ENCODE measurements at places on chromosomes 5 and 9. TPM values are rescaled to one million over a fixed set of nuclear protein-coding genes. Genes with fewer than 3 reads are reported as not detected.
A peak's percentile ranks its signal among the peaks of the same experiment; 100 is the strongest.

The TNFSF15 gene
- 7.3 TPM for total RNA-seq

The PTGDS gene
- 1.7 TPM for total RNA-seq

DNA sequence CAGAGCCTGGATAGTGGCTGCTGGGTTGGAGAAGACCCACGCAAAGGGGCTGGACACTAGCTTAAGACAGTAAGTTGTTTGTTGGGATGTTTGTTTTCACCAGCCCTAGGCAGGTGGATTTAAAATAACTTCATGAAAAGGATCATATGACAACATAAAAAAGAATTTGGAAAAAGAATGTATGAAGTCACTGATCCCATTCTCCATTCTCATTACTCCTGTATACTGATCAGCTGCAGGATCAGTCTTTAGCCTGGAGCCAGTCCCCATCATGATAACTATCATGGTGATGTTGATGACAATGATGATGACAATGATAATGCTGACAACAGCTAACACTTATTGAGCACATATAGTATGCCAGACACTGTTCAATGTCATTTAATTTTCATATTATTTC, 92.1 kb upstream of the IFNE start:
- DNase-seq = no peak
- H3K27ac ChIP-seq = no peak overlapping the region
- H3K27me3 ChIP-seq = peaks cover 13% of the 10 kb centered on the region
- peaks cover 13% of the 10 kb centered on the region for H3K4me1 ChIP-seq
- no peak overlapping the region for H3K4me3 ChIP-seq
- H3K36me3 ChIP-seq = no peaks in the 10 kb centered on the region

DNA sequence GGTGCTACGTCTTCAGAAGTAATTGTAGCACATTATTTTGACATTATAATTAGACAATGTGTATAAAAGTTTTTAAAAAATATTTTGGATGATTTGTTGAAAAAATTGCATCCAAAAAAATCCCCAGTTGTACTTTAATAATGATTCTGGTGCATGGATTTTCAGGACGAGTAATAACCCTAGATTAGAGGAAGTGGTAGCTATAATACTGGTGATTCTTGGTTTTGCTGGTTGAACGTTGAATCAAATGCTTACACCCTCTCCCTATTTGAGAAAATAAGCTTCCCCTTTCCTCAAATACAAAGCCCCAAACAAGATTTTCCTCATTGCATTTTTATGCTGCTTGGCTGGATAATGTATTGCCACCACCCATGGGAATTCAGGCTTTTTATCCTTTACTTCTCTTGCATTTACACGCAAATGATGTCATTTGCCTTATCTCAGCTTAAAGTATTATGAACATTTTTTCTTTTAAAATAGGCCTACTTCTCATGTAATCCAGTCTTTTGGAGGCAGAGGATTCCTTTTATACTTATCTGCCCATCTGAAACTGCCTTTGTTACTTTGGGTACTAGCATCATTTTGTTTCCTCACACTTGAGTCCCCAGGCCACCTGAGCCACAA, 86.3 kb downstream of the UBE2R2 start:
- DNase-seq = no peak
- H3K27ac ChIP-seq = no peak overlapping the region

DNA sequence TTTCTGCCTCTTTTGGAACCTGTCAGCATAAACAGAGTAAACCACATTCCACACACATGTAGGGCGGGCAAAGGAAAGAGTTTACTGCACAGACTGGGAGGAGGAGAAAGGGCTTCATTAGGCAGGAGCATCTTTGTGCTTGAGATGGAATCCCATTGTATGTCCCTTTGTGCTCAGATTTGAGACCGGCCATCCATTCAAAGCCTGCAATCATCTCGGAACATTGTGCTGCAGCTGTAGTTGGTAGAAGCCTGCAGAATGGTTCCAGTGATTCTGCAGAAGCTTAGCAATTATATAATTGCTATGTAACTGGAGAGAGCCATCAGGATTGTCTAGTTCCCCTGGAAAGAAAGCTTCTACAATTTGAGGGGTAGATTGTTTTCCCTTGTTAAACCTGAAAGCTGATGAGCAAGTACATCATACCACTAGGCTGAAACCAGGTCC, 16.5 kb downstream of the ZNF462 start:
- H3K36me3 ChIP-seq = peaks cover 44% of the 10 kb centered on the region
- H3K27me3 ChIP-seq = no peaks in the 10 kb centered on the region
- H3K4me1 ChIP-seq = peaks cover 40% of the 10 kb centered on the region
- peak overlapping the region; percentile 13 for H3K4me3 ChIP-seq
- DNase-seq = no peak

DNA sequence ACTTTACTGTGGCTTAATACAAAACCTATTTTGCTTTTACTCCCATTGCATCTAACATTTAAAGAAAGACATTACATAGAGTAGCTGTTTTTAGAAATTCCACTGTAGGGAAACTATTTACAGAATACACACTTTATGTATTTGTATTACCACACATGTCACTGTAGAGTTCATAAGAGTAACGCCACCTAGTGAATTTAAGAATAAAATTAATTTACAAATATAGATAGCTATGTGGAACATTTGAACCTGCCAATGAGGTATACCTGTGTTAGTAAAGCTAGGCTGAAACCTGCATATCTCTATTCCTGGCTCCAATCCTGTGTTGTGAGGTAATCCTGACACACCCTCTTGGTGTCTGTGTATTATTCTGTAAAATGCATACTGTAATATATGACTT, 234.4 kb downstream of the MAST4 start:
- H3K36me3 ChIP-seq = no peaks in the 10 kb centered on the region
- H3K27ac ChIP-seq = no peak overlapping the region
- peaks cover 23% of the 10 kb centered on the region for H3K4me1 ChIP-seq
- peaks cover 30% of the 10 kb centered on the region for H3K27me3 ChIP-seq

DNA sequence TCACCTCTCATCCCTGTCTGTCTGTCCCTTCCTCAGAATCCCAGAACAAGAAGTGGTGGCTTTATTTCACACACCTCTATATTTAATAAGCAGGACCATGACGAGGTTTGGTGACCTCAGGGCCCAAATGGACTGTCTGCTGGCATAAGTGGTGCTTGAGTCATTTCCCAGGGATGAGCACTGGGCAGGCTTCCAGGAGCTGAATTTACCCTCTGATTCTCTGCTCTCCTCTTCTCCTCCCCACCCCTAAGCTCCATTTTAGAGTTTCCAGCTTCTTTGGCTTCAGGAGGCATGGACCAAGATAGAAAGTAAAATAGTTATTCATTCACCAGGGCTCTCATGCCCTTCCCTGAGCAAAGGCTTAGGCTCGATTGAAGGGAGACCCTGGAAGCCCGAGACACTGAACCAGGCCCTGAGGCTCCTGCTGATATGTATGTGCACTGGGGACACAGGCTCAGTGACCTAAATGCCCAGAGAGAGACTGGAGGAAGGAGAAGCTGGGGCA, 69.1 kb downstream of the PPARGC1B start:
- H3K27me3 ChIP-seq = no peaks in the 10 kb centered on the region
- H3K36me3 ChIP-seq = no peaks in the 10 kb centered on the region
- peaks cover 62% of the 10 kb centered on the region for H3K4me1 ChIP-seq
- no peak for DNase-seq
- H3K27ac ChIP-seq = peak overlapping the region; percentile 50

The PIGO gene
- 28.1 TPM for total RNA-seq

GRCh38 chr5:139667001-139667729, 19.0 kb downstream of the CXXC5 start:
- peaks cover 40% of the 10 kb centered on the region for H3K4me1 ChIP-seq
- H3K27ac ChIP-seq = peak overlapping the region; percentile 48
- H3K4me3 ChIP-seq = no peak overlapping the region

DNA sequence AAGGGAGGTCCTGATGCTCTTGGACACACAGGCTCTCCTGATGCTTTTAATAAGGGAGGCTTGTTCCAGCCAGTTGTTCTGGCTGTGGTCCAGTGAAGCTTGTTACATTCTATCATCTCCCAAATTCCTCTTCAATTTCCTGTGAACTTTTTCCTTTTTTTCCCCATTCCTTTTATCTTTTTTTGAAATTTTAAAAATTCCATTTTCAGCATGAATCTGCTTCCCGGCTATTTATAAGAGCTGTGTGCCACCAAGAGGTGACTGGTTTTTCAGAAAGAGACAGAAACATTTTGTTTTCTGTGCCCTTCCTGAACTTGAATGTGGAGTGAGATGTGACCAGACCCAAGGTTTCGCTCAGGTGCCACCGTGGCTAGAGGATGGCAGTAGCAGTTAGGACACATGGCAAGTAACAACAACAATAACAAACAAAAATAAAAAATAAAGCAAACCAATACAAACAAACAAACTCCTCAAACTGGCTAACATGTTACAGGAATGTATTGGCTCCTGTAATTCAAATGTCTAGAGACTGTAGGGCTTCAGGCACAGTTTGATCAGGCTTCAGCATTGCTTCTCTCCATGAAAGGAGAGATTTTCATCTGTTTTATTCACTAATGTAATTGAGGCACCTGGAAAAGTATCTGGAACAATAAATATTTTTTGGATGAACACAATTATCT, 121.1 kb downstream of the BOD1 start:
- no peak overlapping the region for H3K4me3 ChIP-seq
- H3K4me1 ChIP-seq = peaks cover 8% of the 10 kb centered on the region
- H3K27ac ChIP-seq = no peak overlapping the region
- peaks cover 15% of the 10 kb centered on the region for H3K27me3 ChIP-seq
- no peaks in the 10 kb centered on the region for H3K36me3 ChIP-seq

GRCh38 chr9:93254806-93255493, 71.0 kb downstream of the WNK2 start:
- no peak overlapping the region for H3K4me3 ChIP-seq
- DNase-seq = peak; percentile 62
- no peaks in the 10 kb centered on the region for H3K4me1 ChIP-seq
- H3K36me3 ChIP-seq = peaks cover 6% of the 10 kb centered on the region
- H3K27me3 ChIP-seq = no peaks in the 10 kb centered on the region
- H3K27ac ChIP-seq = no peak overlapping the region

The NKD2 gene
- total RNA-seq = 23.3 TPM

DNA sequence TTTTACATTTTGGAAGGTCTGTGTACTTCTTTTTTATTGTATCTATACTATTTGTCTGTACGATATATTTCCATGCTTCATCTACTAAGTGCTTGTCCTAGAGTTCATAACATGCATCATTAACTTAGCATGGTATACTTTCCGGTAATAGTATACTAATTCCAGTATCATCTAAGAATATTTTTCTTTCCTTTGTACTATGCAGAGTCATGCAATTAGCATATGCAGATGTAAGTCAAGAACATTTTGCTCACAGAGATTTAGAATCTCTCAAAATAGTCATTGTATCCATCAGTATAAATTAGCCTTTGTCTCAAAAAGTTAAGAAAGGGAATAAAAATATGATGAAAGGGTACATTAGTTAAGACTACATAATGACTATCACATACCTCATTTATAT, 770.4 kb upstream of the GRAMD2B start:
- H3K36me3 ChIP-seq = no peaks in the 10 kb centered on the region
- H3K27ac ChIP-seq = no peak overlapping the region
- peaks cover 11% of the 10 kb centered on the region for H3K4me1 ChIP-seq
- DNase-seq = no peak
- no peaks in the 10 kb centered on the region for H3K27me3 ChIP-seq
- no peak overlapping the region for H3K4me3 ChIP-seq

GRCh38 chr9:130239741-130240241, 25.8 kb upstream of the HMCN2 start:
- H3K4me3 ChIP-seq = no peak overlapping the region
- peaks cover 25% of the 10 kb centered on the region for H3K4me1 ChIP-seq
- no peak overlapping the region for H3K27ac ChIP-seq

GRCh38 chr5:116834796-116835515, 260.3 kb upstream of the SEMA6A start:
- H3K4me3 ChIP-seq = no peak overlapping the region
- no peaks in the 10 kb centered on the region for H3K27me3 ChIP-seq
- DNase-seq = no peak
- no peaks in the 10 kb centered on the region for H3K4me1 ChIP-seq
- no peak overlapping the region for H3K27ac ChIP-seq
- H3K36me3 ChIP-seq = no peaks in the 10 kb centered on the region

The SLC6A7 gene
- total RNA-seq = 0.38 TPM

DNA sequence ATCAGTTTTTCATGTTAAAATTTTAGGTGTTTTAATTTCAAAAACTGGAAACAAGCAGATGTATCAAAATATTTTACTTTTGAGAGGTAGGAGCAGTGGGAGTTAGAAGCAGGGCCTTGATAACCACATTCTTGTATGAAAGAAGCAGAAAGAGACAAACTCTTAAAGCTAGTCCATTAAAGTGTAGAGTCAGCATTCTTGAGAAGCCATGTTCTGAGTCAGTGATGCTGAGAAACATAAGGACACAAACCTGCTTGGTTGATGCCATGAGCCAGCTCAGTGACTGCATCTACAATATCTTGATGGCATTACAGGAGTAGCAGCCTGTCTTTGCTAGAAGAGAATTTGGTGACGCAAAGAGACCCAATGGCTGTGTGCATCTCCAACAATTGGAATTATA, 826.1 kb upstream of the CTNND2 start:
- no peak for DNase-seq
- H3K4me3 ChIP-seq = no peak overlapping the region
- H3K36me3 ChIP-seq = no peaks in the 10 kb centered on the region

The OMD gene
- total RNA-seq = not detected

The BARHL1 gene
- total RNA-seq = 0.14 TPM

DNA sequence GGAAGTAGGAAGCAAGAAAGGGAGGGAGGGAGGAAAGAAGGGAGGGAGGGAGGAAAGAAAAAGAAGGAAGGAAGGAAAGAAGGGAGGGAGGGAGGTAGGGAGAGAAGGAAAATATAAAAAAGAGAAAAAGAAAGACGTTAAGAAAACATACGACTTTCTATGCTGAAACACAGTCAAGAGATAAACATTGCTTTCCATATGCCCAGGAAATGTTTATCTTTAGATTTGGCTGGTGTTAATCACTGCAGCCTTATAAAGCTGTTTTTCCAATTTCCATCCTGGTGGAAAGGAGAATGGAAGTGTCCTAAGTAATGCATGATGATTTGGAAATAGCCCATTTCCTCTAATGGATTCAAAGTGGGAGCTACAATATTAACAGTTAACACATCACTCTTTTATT, 524.3 kb downstream of the MTRR start:
- H3K27me3 ChIP-seq = peaks cover 7% of the 10 kb centered on the region
- DNase-seq = no peak
- no peak overlapping the region for H3K4me3 ChIP-seq
- H3K36me3 ChIP-seq = no peaks in the 10 kb centered on the region
- no peaks in the 10 kb centered on the region for H3K4me1 ChIP-seq
- H3K27ac ChIP-seq = no peak overlapping the region

- no peak for DNase-seq
- H3K27ac ChIP-seq = no peak overlapping the region
- H3K36me3 ChIP-seq = peaks cover 10% of the 10 kb centered on the region
- no peak overlapping the region for H3K4me3 ChIP-seq
- H3K4me1 ChIP-seq = peaks cover 22% of the 10 kb centered on the region
These were observed 183.6 kb upstream of the MAP3K1 start for GRCh38 chr5:56631719-56632118.

GRCh38 chr5:132256783-132257130, 739 bp upstream of the PDLIM4 start:
- H3K4me3 ChIP-seq = peak overlapping the region; percentile 85
- no peaks in the 10 kb centered on the region for H3K27me3 ChIP-seq
- DNase-seq = no peak

DNA sequence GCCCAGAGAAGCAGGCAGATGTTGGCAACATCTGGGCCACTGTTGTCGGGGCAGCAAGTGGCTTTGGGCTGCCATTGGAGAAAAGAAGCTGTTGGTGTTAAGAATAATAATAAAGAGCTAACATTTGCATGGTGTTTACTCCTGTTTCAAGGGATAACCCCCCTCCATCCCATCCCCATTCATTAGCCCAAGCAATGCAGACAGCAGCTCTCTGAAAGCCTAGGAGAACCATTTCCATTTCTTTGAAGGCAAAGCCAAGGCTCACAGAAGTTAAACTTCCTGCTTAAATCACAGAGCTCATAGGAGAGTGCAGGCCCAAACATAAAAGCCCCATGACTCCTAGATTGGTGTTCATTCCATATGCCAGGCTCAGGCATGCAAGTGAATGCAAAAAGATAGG, 175.4 kb downstream of the ASTN2 start:
- H3K4me1 ChIP-seq = no peaks in the 10 kb centered on the region
- H3K36me3 ChIP-seq = no peaks in the 10 kb centered on the region
- H3K4me3 ChIP-seq = no peak overlapping the region
- H3K27ac ChIP-seq = no peak overlapping the region
